Activated CD4-positive, alpha-beta memory T cell treated with anti-CD3 and anti-CD28 coated beads, Interleukin-2, amount 10 ng/mL, durations not matched to agents 7 days and 5 days (primary cell): ENCODE measurements at places on chromosomes 4 and X. TPM values are rescaled to one million over a fixed set of nuclear protein-coding genes. Genes with fewer than 3 reads are reported as not detected.

XAGE2 gene
- not detected for total RNA-seq

GRCh38 chr4:71444395-71444794, 105.6 kb downstream of the SLC4A4 start:
- no peak overlapping the region for H3K27ac ChIP-seq
- H3K36me3 ChIP-seq = no peaks in the 10 kb centered on the region
- H3K4me3 ChIP-seq = no peak overlapping the region
- DNase-seq = no peak
- no peaks in the 10 kb centered on the region for H3K27me3 ChIP-seq
- no peaks in the 10 kb centered on the region for H3K4me1 ChIP-seq

GRCh38 chrX:11474576-11474975, 181.4 kb downstream of the AMELX start:
- no peak overlapping the region for H3K27ac ChIP-seq
- H3K36me3 ChIP-seq = no peaks in the 10 kb centered on the region
- DNase-seq = no peak
- no peak overlapping the region for H3K4me3 ChIP-seq
- no peaks in the 10 kb centered on the region for H3K4me1 ChIP-seq
- no peaks in the 10 kb centered on the region for H3K27me3 ChIP-seq

DNA sequence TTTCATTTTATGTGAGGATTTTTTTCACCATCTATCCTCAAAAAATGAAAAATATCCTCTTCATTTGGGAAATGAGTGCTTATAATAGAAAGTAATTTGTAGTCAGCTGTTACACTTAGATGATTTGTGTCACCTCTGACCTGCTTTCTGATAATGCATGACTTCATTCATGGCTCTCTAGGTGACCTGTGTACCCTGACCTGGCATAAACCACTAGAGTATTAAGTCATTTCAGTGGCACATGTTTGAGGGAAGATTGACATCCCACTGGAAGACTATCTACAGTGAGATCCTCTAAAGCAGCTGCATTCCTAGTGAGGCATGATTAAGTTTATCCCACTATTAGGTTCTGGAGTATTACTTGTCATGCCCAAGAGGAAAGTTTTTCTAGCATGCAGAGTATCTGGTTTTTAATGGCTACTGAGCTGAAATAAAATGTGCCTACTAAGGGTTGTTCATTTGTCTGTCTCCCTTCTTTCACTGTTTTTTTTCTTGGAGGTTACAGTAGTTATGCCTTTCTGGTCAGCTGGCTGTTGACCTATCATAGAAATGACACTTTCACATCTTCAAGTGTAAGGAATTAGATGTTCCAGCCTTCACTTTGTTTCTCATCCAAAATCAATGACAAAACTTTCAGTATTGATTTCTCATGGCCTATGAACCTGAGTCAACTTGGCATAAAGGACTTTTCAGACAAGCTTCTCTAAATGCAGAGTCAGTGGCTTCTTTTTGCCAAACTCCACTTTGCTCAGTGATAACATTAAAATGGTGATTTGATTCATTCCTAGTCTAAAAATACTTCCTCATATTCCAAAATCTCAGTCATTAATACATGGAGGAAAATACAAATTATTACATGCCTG, 33.1 kb downstream of the TET2 start:
- no peak for DNase-seq
- H3K36me3 ChIP-seq = peaks cover 36% of the 10 kb centered on the region

GRCh38 chrX:40022421-40022820, 75.3 kb downstream of the BCOR start:
- H3K36me3 ChIP-seq = no peaks in the 10 kb centered on the region
- H3K4me1 ChIP-seq = peaks cover 30% of the 10 kb centered on the region
- H3K27me3 ChIP-seq = no peaks in the 10 kb centered on the region
- H3K4me3 ChIP-seq = no peak overlapping the region
- H3K27ac ChIP-seq = peak overlapping the region; percentile 66
- no peak for DNase-seq

GRCh38 chr4:11404431-11404830, 24.3 kb downstream of the HS3ST1 start:
- H3K27ac ChIP-seq = no peak overlapping the region
- H3K27me3 ChIP-seq = no peaks in the 10 kb centered on the region
- no peaks in the 10 kb centered on the region for H3K4me1 ChIP-seq
- H3K4me3 ChIP-seq = no peak overlapping the region
- no peak for DNase-seq

DNA sequence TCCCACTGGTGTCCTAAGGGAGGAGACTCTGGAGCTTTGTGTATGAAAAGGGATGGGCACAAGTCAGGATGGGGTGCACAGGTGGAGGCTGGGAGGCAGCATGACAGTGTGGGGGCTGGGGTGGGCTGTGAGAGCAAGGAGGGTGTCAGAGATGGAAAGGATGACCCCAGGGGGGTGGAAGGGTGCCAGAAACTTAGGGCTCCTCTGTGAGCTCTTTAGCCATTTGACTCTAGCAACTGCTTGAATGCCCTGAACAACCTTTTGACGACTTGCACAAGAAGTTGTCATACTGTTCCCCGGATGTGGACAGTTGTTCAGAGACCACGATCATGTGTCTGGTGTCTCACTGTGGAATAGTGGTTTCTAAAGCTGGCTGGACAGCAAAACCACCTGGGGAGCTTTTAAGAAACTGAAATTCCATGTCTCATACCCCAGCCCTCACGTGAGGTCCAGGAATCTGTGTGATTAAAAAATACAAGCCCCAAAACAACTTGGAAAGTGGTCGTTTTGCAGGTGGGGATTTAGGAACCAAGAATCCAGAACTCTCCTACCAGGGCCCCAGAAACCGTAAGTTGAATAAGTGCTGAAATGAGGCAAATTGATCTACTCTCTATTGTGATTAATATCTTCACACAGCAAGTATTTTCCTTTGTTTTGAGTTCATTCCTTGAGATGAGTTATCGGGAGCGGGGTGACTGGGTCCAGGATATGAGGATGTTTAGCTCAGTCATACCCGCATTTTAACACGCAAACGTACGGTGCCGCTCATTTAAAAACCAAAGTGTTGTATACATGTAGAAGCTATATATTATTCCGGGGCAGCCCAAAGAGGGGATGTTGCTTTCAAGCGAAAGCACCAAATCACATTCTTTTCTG, 3.4 kb downstream of the RHOH start:
- DNase-seq = peak; percentile 86
- H3K4me1 ChIP-seq = peaks cover 43% of the 10 kb centered on the region
- peak overlapping the region; percentile 97 for H3K4me3 ChIP-seq
- no peaks in the 10 kb centered on the region for H3K27me3 ChIP-seq
- peak overlapping the region; percentile 99 for H3K27ac ChIP-seq

DNA sequence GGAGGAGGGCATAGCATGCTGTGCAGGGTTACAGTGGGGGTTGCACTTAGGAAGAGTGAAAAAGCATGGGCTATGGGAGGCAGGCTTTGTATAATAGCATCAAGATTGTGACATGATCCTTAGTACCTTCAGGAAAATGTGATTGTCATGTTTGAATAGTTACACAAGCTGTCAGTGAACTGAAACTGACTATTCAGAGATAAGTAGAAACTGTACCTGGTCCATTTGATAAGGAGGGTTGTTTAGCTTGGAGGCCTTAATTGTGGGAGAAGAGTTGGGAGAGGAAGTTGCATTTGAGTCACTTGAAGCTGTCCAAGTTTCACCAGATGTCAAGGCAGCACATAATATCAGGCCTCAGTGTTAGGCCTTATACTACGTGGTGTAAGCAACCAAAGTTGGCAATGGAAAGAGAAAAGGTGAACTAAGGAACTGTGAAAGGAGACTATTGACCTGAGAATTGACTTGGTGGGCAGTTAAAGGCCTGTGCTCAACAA, 85.0 kb downstream of the TEX13C start:
- no peaks in the 10 kb centered on the region for H3K27me3 ChIP-seq
- no peak overlapping the region for H3K4me3 ChIP-seq
- H3K4me1 ChIP-seq = no peaks in the 10 kb centered on the region
- no peaks in the 10 kb centered on the region for H3K36me3 ChIP-seq
- DNase-seq = no peak

- no peaks in the 10 kb centered on the region for H3K27me3 ChIP-seq
- no peak overlapping the region for H3K27ac ChIP-seq
- H3K4me1 ChIP-seq = peaks cover 22% of the 10 kb centered on the region
- H3K36me3 ChIP-seq = peaks cover 47% of the 10 kb centered on the region
- DNase-seq = no peak
Measured at GRCh38 chr4:98921292-98921691, 7.6 kb downstream of the EIF4E start.

DNA sequence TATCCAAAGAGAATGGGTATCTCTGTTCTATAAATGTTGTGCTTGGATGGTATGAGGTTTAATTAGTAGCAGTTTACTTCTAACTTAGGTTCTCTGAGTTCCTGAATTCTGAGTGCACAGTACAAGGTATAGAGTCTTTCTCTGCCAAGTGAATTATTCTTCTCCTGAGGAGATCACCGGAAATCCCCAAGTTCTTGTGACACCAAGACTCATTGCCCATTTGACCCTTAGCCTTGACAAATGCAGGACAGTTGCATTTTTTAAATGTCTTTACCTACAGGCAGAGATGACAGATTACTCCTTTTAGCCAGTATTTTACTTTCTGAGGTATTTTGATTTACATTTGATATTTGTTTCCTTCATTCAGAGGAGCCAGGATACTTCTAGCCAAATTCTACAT, 72.9 kb downstream of the MAOA start:
- no peak overlapping the region for H3K27ac ChIP-seq
- no peak overlapping the region for H3K4me3 ChIP-seq
- DNase-seq = no peak
- peaks cover 2% of the 10 kb centered on the region for H3K36me3 ChIP-seq

GRCh38 chrX:19789782-19790181, 97.6 kb downstream of the SH3KBP1 start:
- H3K27me3 ChIP-seq = no peaks in the 10 kb centered on the region
- H3K4me1 ChIP-seq = peaks cover 65% of the 10 kb centered on the region
- H3K27ac ChIP-seq = no peak overlapping the region
- H3K36me3 ChIP-seq = peaks cover 64% of the 10 kb centered on the region
- no peak overlapping the region for H3K4me3 ChIP-seq

GRCh38 chr4:51836549-51836948, 6.4 kb upstream of the DCUN1D4 start:
- no peak overlapping the region for H3K27ac ChIP-seq
- DNase-seq = no peak
- no peaks in the 10 kb centered on the region for H3K4me1 ChIP-seq
- H3K27me3 ChIP-seq = peaks cover 1% of the 10 kb centered on the region
- H3K4me3 ChIP-seq = no peak overlapping the region

SLC49A3 gene
- 0.40 TPM for total RNA-seq

- no peak for DNase-seq
- no peak overlapping the region for H3K27ac ChIP-seq
- no peaks in the 10 kb centered on the region for H3K27me3 ChIP-seq
Measured at GRCh38 chr4:3651267-3651845, 114.8 kb upstream of the ADRA2C start.

ZDHHC9 gene
- 7.5 TPM for total RNA-seq

TMEM154 gene
- total RNA-seq = 50.0 TPM

DNA sequence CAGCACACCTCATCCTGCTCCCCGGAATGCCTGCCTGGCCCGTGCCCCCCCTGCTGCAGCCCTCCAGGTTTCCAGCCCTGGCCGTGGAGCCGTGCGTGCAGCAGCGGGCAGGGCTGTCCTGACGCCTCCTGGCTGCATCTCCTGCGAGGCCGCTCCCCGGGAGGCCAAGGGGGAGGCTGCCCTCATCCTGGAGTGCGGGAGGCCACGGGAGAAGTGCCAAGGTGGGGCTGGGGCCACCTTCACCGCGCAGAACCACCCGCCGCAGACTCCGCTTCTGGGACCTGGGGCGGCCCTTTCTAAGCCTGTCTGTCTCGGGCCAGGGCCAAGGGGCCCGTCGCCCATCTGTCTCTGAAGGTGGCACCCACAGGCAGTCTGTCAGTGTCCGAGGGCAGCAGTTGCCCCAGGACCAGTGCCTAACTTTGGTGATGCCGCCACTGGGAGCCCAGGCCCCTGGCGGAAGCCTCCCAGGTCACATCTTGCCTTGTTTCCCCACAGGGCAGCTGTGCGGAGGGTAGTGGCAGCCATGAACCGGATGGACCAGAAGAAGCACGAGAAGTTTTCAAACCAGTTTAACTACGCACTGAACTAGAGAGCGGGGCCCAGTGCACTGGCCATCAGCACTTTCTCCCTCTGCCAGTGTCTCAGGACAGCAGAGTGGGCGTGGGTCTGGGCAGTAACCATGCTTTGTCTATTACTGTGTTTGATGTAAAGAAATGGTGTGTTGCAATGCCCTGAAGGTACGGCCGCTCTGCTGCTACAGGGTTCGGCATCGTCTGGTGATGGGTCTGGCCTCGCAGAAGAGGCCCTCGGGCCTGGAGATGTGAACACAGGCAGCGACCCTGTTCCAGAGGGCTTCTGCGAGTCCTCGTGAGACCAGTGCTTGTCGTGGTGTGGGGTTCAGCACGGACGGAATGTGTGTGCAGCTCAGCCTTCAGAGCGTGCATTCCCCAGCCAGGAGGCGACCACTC, 20.6 kb downstream of the NKX1-1 start:
- H3K4me3 ChIP-seq = no peak overlapping the region
- no peaks in the 10 kb centered on the region for H3K4me1 ChIP-seq
- no peak for DNase-seq
- no peaks in the 10 kb centered on the region for H3K27me3 ChIP-seq
- no peak overlapping the region for H3K27ac ChIP-seq
- peaks cover 5% of the 10 kb centered on the region for H3K36me3 ChIP-seq

GRCh38 chrX:153214934-153215333, 35.9 kb downstream of the MAGEA1 start:
- H3K4me1 ChIP-seq = no peaks in the 10 kb centered on the region
- no peak for DNase-seq
- H3K36me3 ChIP-seq = no peaks in the 10 kb centered on the region

DNA sequence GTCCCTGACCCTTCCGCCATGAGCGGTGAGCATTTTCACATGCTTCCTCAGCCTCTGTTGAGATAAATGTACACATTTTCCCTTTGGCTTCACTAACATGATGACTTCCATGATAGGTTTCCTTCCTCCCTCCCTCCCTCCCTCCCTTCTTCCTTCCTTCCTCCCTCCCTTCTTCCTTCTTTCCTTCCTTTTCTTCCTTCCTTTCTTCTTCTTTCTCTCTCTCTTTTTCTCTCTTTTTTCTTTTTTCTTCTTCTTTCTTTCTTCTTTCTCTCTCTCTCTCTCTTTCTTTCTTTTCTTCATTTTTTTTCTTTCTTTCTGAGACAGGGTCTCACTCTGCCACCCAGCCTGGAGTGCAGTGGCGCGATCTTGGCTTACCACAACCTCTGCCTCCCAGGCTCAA, 8.9 kb downstream of the HGFAC start:
- H3K4me3 ChIP-seq = no peak overlapping the region
- H3K4me1 ChIP-seq = no peaks in the 10 kb centered on the region
- no peak overlapping the region for H3K27ac ChIP-seq

NPY1R gene
- total RNA-seq = not detected
